AG08395 (cell line): ENCODE measurements at places on chromosomes 4 and X.

- no peak for DNase-seq
Observed at GRCh38 chr4:90345549-90346215, 218.5 kb downstream of the CCSER1 start.

DNA sequence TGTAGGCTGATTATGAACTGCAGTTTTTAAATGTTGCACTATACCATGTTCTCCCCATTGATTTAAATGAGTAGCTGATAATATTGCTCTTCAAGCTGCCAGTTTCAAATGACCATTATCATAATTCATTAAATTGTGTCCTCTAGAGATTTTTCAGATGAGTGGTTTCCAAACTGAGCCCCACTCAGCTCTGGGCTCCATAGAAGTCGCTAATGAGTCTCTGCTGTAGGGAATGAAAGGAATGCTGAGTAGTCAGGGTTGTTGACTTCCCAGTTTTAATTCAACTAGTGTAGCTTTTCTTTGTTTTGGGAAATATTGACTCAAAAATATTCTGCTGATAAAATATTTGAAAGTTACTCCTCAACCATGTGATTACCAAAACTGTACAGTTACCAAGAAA, 1081.1 kb downstream of the ARAP2 start:
- no peak for DNase-seq

DNA sequence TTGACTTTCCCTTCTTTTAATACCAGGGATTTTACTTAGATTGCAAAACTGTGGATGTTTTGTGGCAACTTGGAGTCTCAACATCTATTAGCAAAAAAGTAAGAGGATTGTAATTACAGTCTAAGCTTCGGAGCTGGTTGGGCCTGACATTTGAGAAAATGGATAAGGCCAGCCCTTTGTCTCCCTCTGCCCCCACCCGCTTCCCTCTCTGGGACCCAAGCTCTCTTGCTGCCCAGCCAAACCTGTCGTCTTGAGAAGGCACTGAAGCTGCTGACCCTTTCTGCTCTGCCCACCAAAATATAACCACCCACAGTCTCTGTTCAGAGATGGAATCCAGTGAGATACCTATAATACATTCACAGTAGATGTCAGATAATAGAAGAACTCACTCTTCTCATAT, 49.6 kb downstream of the SHROOM3 start:
- DNase-seq: no peak

DNA sequence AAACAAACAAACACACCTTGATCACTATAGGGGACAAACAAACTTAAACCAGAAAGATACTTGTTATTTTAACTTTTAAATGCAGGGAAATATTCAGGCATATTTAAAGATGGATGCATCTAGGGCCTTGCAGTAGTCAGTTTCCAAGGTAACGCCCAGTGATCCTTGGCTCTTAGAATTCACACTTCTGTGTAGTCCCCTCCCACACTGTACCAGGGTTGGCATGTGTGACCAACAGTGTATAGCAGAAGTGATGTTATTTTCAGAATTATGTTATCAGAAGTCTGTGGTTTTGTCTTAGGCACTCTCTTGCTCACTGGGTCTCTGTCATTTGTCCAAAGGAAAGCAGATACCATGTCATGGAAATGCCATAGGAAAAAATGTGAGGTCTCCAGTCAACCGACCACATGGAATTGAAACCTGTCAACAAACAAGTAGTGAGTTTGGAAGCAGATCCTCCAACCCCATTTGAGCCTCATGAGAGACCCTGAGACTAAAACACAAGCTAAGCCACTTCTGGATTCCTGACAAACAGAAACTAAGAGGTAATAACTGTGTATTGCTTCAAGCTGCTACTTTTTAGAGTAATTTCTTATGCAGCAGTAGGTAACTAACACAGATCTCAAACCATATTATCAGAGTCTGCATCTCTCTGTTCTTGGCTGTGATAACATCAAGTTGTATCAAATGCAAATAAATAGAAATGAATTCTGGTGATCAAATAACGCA, 670.3 kb downstream of the KCTD8 start:
- no peak for DNase-seq

DNA sequence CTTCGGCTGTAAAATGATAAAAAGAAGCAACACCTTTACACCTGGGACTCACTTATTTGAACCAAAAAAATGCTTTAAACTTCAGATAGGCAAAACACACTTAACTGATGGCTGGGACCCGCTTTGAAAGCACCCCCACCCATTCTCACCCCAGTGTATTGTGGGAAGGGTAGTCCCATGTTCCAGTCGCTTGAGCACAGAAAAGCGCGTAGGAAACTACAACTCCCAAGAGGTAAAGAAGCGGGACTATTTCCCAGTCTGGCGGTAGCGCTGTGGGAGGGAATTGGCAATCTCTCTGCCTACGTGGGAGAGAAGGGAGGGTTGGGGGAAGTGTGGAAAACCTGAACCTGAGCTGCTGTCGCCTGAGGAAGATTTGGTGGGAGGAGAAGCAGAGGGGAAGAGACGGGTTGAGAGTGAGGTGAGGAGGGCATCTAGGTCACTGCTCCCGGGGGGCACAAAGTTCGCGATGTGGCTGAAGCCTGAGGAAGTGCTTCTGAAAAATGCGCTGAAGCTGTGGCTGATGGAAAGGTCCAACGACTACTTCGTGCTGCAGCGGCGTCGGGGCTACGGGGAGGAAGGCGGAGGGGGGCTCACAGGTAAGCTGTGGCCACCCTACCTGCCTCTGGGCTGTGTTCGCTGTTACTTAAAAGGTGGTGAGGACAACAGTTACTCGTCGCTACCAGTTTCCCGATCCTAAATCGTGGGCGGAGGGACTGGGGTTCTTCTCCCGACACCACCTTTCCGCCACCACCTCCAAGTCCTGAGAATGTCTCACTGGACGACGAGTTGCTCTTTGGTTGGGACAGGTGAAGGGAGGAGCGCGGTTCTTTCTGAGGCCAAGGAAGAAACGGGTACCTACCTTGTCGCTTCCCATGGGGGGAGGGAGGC, at the start of gene TBC1D8B:
Gene TBC1D8B, plus strand, starts transcription at position 286 of the 888 bp plus-strand sequence. Its CDS starts 181 bp downstream, at position 467.
- DNase-seq: peak; percentile 81

DNA sequence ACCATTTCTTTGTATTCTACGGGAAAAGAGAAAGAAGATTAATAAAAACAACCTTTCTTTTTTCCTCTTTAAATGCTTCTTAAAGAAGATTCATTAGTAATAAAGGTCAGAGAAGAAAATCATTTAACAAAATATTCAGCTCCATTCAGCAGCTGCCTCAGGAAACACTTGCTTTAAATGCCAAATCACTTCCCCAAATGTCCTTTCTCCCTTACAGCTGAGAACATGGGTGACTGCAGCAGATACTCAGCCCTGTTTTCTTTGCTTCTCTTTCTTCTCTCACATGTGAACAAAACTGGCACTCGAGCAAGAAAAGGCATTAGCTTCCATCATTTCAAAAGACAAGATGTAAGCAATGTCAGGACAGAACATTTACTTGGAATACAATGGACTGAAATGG, 120.2 kb downstream of the INPP4B start:
- DNase-seq: no peak

DNA sequence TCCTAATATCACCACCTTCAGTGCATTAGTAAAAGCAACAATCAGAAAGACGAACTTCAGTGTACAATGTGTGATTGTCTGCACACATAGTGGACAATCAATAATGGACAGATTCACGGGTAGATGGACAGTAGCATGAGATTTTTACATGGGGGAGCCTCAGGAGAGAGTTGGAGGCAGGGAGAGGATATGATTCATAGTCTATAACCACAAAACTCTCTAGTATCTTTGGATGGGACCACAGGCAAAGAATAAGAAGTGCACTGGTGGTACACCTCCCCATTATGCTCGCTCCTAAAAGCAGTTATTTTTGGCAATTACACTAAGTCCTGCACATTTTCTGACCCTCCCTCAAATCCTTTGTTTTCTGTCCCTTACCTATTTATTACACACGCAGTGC, 624.4 kb upstream of the ACTRT1 start:
- DNase-seq: no peak

GRCh38 chr4:142637614-142638013, 208.5 kb downstream of the INPP4B start:
- DNase-seq: no peak

DNA sequence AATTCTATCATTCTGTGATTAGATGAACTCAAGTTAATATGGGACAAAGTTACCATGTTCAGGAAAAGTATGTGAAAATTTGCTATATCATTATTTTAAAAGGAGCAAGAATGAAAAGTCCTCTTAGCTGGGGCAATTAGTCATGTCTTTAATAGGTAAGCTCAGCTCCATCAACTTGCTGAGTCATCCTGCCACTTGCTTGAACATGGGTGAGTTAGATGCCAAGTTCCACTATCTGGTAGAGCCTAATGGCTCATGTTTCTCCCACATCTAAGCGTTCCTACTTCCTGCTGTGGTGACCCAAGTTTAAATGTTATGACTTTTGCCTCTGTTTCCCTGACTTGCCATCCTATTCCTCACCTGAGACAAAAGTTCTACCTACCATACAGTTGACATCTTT, 276.8 kb downstream of the ZNF674 start:
- no peak for DNase-seq

GRCh38 chrX:105018865-105019264, 201.6 kb downstream of the TEX13A start:
- DNase-seq: no peak

- DNase-seq: no peak
Observed at GRCh38 chrX:24487571-24487970, 22.5 kb downstream of the PDK3 start.

DNA sequence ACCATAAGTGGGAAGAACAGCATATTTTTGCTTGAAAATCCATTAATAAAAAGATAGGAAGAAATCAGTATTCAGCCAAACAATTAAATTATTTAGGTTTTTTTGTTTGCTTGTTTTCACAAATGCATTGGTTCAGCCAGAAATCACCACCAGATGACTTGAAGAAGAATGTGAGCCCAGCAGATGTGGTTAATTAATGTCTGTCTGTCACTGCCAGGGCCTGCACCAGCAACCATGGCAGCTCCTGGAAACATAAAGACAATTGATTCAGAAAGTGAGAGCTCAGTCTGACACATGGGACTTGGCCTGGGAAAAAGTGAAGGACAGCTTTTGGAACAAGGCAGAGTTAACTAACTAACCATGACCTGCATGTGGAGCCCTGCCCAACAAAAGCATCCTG, 74.0 kb downstream of the MAOB start:
- DNase-seq: no peak
